ENCODE measurements at places on chromosomes 7 and 10.

- DNase-seq = no peak
Measured at GRCh38 chr10:81081887-81082620, 544.4 kb downstream of the SH2D4B start.

GRCh38 chr10:65660006-65660405 lies 1265.8 kb upstream of the LRRTM3 start:
- no peak for DNase-seq

- DNase-seq = peak; percentile 6
Measured at GRCh38 chr7:82726038-82726800, 282.6 kb upstream of the CACNA2D1 start.

DNA sequence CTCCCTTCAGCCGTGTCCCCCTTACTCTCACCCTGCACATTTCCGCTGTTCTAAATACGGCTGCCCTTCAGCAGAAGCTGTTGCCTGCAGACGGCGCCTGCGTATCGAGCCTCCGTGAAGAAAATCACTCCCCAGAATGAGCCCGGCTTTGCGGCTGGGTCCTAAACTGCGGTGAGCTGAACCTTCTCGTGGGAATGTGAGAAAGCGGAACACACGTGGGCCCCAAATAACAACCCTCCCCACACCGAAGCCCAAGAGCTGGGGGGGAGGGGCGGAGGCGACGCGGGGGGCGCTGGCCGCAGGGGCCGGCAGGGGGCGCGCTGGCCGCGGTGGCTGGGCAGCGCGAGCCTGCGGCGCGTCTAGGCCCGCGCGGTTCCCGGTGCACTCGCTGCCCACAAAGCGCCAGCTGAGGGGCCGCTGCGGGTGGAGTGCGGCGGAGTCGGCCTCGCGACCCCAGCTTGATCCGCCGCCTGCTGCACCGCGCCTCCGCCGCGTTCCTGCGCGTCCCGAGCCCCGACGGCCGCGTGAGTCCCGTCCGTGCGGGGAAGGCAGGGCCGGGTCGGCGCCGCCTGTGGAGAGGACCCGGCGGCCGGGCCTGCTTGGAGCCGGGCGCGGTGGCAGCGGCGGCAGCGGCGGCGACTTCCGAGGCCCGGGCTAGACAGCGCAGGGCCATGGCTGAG lies at the start of gene ZNF398:
TSS of gene ZNF398 (plus strand) at position 382 of the 680 bp plus-strand sequence. CDS start at position 672, 290 bp downstream.
- peak; percentile 65 for DNase-seq

DNA sequence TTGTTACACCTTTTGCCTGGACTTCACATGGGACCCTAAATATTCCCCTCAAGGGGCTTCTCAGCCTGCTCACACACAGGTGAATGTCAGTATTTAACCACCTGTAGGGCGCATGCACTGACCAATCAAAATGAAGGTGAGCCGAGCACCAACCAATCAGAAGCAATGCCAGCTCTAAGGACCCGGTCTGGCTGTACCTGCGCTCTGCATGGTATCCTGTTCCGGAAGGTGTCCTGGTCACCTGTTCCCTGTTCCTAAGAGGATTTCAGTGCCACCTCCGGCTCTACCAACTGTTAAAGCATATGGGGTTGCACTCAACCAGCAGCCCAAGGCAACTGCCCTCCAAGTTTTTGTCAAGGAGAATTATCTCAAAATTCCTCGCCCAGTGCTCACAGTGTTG lies 18.4 kb upstream of the CALN1 start:
- no peak for DNase-seq

- DNase-seq = no peak
Measured at GRCh38 chr7:80781561-80781979, 137.3 kb downstream of the SEMA3C start.

- no peak for DNase-seq
Measured at GRCh38 chr7:91503934-91504555, 239.8 kb downstream of the FZD1 start.

DNA sequence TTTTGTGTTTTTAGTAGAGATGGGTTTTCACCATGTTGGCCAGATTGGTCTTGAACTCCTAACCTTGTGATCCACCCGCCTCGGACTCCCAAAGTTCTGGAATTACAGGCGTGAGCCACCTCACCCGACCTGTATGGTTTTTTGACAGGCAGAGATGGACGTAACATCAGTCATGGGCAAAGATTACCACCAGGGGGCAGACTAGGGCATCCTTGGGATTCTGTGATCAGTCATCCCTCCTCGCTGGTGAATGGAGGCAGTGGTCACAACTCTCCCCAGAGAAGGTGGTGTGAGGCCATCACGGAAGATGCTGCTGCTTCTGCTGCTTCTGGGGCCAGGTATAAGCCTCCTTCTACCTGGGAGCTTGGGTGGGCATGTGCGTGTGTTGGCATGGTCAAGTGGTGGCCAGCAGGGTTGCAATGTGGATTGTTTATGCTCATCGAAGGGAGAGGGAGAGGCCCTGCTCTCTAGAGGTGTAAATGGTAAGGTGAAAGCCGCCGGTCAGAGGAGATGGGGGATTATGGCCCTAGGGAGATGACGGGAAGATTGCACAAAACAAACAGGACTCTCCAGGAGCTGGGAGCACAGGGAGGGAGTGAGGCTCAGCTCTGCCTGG lies 122.7 kb upstream of the PRSS1 start:
- DNase-seq = no peak

DNA sequence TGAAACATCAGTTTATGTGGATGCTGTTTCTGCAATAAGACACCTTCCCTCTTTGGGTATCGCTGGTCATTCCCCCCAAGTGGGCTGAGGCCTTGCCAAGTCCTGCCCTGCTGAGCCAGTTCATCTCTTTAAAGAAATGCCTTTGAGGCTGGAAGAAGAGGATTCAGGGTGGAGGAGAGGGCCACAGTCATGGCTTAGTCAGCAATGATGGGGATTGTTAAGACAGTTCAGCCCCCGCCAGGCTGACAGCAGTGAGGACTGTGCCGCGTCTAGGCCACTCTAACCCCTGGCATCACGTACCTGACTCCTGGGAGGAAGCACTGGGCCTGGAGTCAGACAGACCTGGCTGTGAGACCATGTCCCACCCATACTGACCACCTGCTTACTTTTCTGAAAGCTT lies 48.3 kb downstream of the PNLIPRP2 start:
- DNase-seq = no peak

DNA sequence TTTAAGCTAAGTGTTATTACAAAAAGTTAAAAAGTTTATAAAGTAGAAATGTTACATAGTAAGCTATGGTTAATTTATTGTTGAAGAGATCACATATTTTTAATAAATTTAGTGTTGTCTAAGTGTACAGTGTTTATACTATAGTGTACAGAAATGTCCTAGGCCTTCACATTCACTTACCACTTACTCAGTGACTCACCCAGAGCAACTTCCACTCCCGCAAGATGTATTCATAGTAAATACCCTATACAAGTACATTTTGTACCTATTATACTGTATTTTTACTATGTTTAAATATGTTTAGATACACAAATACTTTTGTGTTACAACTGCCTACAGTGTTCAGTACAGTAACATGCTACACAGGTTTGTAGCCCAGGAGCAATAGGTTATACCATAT lies 69.2 kb downstream of the DNAJC1 start:
- no peak for DNase-seq

- no peak for DNase-seq
Measured at GRCh38 chr10:88542522-88542921, 40.6 kb downstream of the RNLS start.

- DNase-seq = no peak
Measured at GRCh38 chr7:25305831-25306230, 77.5 kb upstream of the NPVF start.

DNA sequence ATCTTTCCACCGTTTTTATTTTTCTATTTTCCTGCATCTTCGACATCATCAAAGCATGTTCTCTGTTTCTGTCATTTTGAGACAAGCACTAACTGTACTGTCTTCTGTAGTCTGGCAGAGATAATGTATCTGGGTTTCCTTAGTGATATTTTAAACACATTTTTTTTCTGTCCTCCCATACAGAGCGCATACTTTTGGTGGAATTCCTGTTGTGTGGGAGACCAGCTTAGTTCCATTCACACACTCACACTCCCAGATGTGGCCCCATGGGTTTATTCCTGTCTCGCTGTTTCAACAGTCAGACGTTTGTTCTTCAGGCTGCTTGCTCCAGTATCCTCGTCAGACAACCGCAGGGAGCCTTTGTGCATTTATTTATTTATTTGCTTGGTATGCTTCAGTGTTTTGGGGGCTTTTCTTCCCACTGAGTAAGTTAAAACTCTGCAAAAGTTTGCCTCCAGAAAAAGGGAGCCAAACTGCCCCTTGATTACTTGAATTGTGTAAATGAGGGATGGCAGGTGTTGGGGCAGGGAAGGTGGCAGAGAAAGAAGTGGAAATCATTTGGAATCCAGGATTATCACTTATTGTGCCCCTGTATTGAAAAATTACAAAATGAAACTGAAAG lies 456.8 kb upstream of the KLF6 start:
- DNase-seq = no peak

- no peak for DNase-seq
Measured at GRCh38 chr10:506451-507354, 182.8 kb downstream of the DIP2C start.
